Caco-2 (cell line): ENCODE measurements at places on chromosomes 7 and 10. TPM values are rescaled to one million over a fixed set of nuclear protein-coding genes. Genes with fewer than 3 reads are reported as not detected.

The DNTT gene
- not detected in 2 replicates for total RNA-seq

The ZNF117 gene
- 5.8 and 7.2 TPM in 2 replicates for total RNA-seq

The PAX4 gene
- not detected in 2 replicates for total RNA-seq

The TMEM273 gene
- not detected in 2 replicates for total RNA-seq

The MRLN gene
- total RNA-seq, result 0.88 and 0.98 TPM in 2 replicates

The ARHGAP12 gene
- 62.3 and 63.1 TPM in 2 replicates for total RNA-seq

The LIPN gene
- total RNA-seq, result not detected in 2 replicates

The SPDYE5 gene
- total RNA-seq, result not detected in 2 replicates

The PRPS1L1 gene
- total RNA-seq, result not detected in 2 replicates

The PHF14 gene
- total RNA-seq, result 40.6 and 41.6 TPM in 2 replicates

The ACBD7 gene
- 9.7 and 13.9 TPM in 2 replicates for total RNA-seq

The VGF gene
- total RNA-seq, result 1.2 and 1.3 TPM in 2 replicates

The AGMO gene
- total RNA-seq, result 0.16 and 0.28 TPM in 2 replicates

The UCMA gene
- total RNA-seq, result not detected in 2 replicates

The CLCN1 gene
- total RNA-seq, result 1.8 and 1.9 TPM in 2 replicates

The SRRM3 gene
- 0.86 and 1.7 TPM in 2 replicates for total RNA-seq

The SUGCT gene
- total RNA-seq, result 9.9 and 12.2 TPM in 2 replicates

The ZNF853 gene
- total RNA-seq, result 10.1 and 12.3 TPM in 2 replicates

The NEUROG3 gene
- total RNA-seq, result not detected in 2 replicates

The DDC gene
- 75.9 and 87.0 TPM in 2 replicates for total RNA-seq

The TMEM196 gene
- not detected in 2 replicates for total RNA-seq

The LOXL4 gene
- 2.1 and 3.7 TPM in 2 replicates for total RNA-seq
